ENCODE measurements at places on chromosomes 12 and 14. TPM values are rescaled to one million over a fixed set of nuclear protein-coding genes. Genes with fewer than 3 reads are reported as not detected.

GRCh38 chr12:56877195-56878009 is 56.8 kb downstream of the SDR9C7 start:
- H3K27me3 ChIP-seq = no peaks in the 10 kb centered on the region
- H3K4me3 ChIP-seq = no peak overlapping the region
- H3K27ac ChIP-seq = no peak overlapping the region
- no peaks in the 10 kb centered on the region for H3K4me1 ChIP-seq
- no peak for DNase-seq
- H3K36me3 ChIP-seq = no peaks in the 10 kb centered on the region

- H3K27me3 ChIP-seq = peaks cover 7% of the 10 kb centered on the region
- H3K36me3 ChIP-seq = no peaks in the 10 kb centered on the region
- H3K27ac ChIP-seq = no peak overlapping the region
- H3K4me1 ChIP-seq = no peaks in the 10 kb centered on the region
- DNase-seq = no peak
These were observed 1.7 kb downstream of the PLEK2 start for GRCh38 chr14:67410313-67410712.

GRCh38 chr14:54306806-54307205 is 90.0 kb upstream of the CDKN3 start:
- no peak overlapping the region for H3K4me3 ChIP-seq
- no peaks in the 10 kb centered on the region for H3K27me3 ChIP-seq
- H3K4me1 ChIP-seq = no peaks in the 10 kb centered on the region
- no peaks in the 10 kb centered on the region for H3K36me3 ChIP-seq

- H3K4me1 ChIP-seq = no peaks in the 10 kb centered on the region
- H3K4me3 ChIP-seq = no peak overlapping the region
- no peak for DNase-seq
- H3K27me3 ChIP-seq = no peaks in the 10 kb centered on the region
- no peaks in the 10 kb centered on the region for H3K36me3 ChIP-seq
These were observed 33.7 kb downstream of the FGFR1OP2 start for GRCh38 chr12:26971963-26972362.

DNA sequence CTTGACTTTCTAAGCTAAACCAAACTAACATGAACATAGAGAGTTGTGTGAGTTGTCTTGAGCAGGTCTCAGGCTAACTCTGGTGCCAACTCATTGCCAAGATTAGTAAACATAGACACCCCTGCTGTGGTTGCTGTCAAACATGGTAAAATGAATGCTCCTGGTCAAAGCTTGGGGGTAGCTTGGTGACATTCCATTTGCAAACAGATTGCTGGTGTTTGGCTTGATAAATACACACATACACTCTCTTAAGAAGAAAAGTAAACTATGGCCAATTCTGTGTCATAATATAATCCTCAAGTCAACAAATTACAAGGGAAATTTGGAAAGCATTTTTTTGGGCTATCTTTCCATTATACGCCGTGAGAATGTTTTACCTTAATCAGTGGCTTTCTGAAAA is 386.4 kb upstream of the PDE3A start:
- no peak overlapping the region for H3K4me3 ChIP-seq
- H3K27me3 ChIP-seq = no peaks in the 10 kb centered on the region
- no peaks in the 10 kb centered on the region for H3K4me1 ChIP-seq
- no peak overlapping the region for H3K27ac ChIP-seq

NANOG gene
- not detected for total RNA-seq

- no peaks in the 10 kb centered on the region for H3K4me1 ChIP-seq
- no peak overlapping the region for H3K27ac ChIP-seq
- no peak overlapping the region for H3K4me3 ChIP-seq
- no peaks in the 10 kb centered on the region for H3K36me3 ChIP-seq
- H3K27me3 ChIP-seq = no peaks in the 10 kb centered on the region
These were observed 1193.7 kb downstream of the GALC start for GRCh38 chr14:86799244-86799647.

DNA sequence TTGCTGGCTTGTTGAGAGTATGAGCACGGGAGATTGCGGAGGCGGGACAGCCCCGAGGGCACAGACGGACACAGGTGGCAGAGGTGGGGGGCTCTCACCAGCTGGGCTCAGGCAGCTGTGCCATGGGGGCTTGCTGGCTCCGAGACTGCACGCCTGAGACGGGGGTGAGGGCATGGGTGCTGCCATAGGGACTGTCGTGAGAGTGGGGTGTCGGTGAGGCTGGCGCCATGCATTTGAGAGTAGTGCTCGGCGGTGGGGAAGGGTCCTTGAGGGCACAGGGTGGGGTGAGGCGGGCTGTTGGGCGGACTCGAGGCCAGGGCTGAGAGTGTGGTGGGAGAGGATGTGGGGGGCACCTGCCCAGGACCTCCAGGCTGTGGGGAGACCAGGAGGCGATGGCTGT is 40.7 kb upstream of the TEX22 start:
- no peak overlapping the region for H3K27ac ChIP-seq
- no peaks in the 10 kb centered on the region for H3K27me3 ChIP-seq
- no peaks in the 10 kb centered on the region for H3K36me3 ChIP-seq
- no peak for DNase-seq
- H3K4me3 ChIP-seq = no peak overlapping the region

DNA sequence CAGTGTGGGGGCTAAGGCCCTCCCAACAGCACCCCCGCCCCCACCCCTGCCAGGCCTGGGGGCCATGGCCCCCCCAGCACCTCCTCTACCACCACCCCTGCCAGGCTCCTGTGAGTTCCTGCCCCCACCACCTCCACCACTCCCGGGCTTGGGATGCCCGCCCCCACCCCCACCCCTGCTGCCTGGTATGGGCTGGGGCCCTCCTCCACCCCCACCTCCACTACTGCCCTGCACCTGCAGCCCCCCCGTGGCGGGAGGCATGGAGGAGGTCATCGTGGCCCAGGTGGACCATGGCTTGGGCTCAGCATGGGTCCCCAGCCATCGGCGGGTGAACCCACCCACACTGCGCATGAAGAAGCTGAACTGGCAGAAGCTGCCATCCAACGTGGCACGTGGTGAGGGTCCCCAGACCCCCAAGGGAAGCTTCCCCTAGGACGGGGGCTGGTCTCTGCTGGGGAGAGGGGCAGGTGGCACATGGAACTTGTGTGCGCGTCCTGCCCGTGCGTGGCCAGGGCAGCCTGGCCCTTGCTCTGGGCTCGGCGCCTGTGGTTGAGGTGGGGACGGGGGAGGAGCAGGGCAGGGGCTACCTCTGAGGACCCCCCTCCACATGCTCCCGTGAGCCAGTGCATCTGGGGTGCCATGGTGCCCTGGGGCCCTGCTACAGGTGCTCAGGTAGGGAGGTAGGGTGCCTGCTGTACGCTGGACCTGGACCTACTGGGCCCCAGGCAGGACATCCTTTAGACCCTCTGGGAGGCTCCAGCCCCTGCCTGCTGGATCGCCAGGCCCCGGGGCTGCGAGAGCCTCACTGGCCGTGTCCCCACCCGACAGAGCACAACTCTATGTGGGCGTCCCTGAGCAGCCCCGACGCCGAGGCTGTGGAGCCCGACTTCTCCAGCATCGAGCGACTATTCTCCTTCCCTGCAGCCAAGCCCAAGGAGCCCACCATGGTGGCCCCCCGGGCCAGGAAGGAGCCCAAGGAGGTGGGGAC is 16.1 kb upstream of the ADSS1 start:
- no peak overlapping the region for H3K4me3 ChIP-seq
- H3K27me3 ChIP-seq = no peaks in the 10 kb centered on the region
- no peaks in the 10 kb centered on the region for H3K36me3 ChIP-seq

DNA sequence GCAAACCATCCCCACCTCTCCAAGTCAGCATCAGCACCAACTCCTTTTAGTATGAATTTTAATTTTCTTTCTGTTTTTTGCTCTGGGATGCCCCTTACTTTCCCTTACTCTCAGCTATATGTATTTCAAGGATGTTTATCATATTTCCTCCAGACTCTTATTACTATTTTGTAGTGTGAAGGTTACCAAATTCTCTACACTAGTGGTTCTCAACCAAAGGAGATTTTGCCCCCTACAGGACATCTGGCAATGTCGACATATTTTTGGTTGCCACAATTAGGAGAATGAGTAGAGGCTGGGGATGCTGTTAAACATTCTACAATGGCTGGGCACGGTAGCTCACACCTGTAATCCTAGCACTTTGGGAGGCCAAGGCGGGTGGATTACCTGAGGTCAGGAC is 29.1 kb upstream of the SOS2 start:
- no peaks in the 10 kb centered on the region for H3K4me1 ChIP-seq
- H3K4me3 ChIP-seq = no peak overlapping the region
- no peak overlapping the region for H3K27ac ChIP-seq

MANSC4 gene
- total RNA-seq = 0.12 TPM

DNA sequence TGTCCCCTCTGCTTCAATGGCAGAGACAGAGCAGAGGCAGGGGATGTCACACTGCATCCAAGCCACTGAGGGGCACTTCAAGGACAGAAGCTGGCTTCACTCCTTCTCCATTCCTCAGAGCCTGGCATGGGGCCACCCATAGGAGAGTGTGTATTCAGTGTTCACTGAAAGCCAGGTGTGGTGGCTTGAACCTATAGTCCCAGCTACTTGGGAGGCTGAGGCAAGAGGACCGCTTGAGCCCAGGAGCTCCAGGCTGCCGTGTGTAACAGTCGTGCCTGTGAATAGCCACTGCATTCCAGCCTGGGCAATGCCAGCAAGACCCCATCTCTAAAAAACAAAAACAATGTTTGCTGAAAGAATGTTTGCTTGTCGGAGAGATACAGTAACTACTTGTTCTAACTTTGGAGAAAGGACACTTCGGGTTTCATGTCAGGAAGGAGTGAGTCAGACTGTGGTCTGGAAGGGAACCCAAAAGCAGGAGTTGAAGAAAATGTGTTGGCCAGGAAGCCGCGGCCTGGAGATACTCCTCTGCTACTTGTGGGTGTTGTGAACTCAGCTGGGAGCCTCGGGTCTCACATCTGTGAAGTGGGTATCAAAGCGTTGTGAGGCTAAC is 43.4 kb downstream of the ELK3 start:
- no peaks in the 10 kb centered on the region for H3K36me3 ChIP-seq
- no peak for DNase-seq
- no peak overlapping the region for H3K4me3 ChIP-seq
- H3K4me1 ChIP-seq = no peaks in the 10 kb centered on the region

DNA sequence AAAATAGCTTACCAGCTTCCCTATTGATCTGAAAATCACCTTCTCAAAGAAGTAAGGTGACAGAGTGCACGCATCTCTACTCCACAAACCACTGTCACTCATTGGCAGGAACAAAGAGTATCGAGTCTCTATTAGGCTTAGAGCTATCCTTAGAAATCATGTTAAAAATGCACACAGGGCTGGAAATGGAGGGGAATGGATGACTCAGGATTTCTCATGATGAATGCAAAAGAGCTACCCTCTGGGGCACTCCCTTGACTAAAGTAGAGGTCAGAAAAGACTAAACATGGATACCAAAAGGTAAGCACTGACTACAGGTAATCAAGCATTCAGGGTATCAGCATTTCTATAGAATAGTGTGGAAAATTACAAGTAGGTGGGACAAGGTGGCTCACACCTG is 96.1 kb upstream of the ANO4 start:
- no peak overlapping the region for H3K4me3 ChIP-seq
- no peak overlapping the region for H3K27ac ChIP-seq
- H3K36me3 ChIP-seq = no peaks in the 10 kb centered on the region
- no peaks in the 10 kb centered on the region for H3K27me3 ChIP-seq

GRCh38 chr12:65672441-65672840 is 151.8 kb upstream of the HMGA2 start:
- no peak for DNase-seq
- H3K27ac ChIP-seq = no peak overlapping the region
- peaks cover 13% of the 10 kb centered on the region for H3K4me1 ChIP-seq
- H3K27me3 ChIP-seq = no peaks in the 10 kb centered on the region

GRCh38 chr14:91223028-91223783 is 21.3 kb downstream of the GPR68 start:
- no peaks in the 10 kb centered on the region for H3K36me3 ChIP-seq
- H3K4me3 ChIP-seq = no peak overlapping the region
- H3K4me1 ChIP-seq = no peaks in the 10 kb centered on the region
- no peak overlapping the region for H3K27ac ChIP-seq
- no peak for DNase-seq
- no peaks in the 10 kb centered on the region for H3K27me3 ChIP-seq

DNA sequence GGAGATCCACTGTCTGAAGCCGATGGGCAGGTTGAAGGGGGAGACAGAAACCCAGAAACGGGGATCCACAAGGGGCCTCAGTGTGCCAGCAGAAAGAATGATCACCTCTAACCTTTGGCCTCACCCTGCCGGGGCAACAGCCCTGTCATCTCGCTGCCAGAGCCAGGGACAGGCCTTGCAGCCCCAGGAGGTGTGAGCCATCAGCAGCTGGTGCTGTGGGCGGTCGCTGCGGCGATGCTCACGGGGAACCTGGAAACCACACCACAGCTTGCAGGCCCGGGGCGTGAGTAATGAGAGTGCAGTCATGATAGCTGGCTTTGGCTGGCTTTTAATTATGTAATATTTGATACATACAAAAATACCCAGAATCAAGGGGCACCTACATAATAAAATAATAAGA is 4.7 kb upstream of the TTC7B start:
- no peaks in the 10 kb centered on the region for H3K36me3 ChIP-seq
- H3K4me3 ChIP-seq = no peak overlapping the region
- no peak overlapping the region for H3K27ac ChIP-seq
- H3K4me1 ChIP-seq = no peaks in the 10 kb centered on the region
- peaks cover 9% of the 10 kb centered on the region for H3K27me3 ChIP-seq

SIX4 gene
- total RNA-seq = 28.8 TPM

GRCh38 chr12:27572486-27573255 is 48.7 kb downstream of the PPFIBP1 start:
- no peak overlapping the region for H3K4me3 ChIP-seq
- H3K27me3 ChIP-seq = no peaks in the 10 kb centered on the region
- DNase-seq = no peak
- no peaks in the 10 kb centered on the region for H3K4me1 ChIP-seq
- no peaks in the 10 kb centered on the region for H3K36me3 ChIP-seq

GRCh38 chr14:39113685-39114072 is 444 bp upstream of the GEMIN2 start:
- peak overlapping the region; percentile 71 for H3K4me3 ChIP-seq
- H3K4me1 ChIP-seq = peaks cover 8% of the 10 kb centered on the region
- H3K27ac ChIP-seq = no peak overlapping the region
- no peaks in the 10 kb centered on the region for H3K27me3 ChIP-seq

DNA sequence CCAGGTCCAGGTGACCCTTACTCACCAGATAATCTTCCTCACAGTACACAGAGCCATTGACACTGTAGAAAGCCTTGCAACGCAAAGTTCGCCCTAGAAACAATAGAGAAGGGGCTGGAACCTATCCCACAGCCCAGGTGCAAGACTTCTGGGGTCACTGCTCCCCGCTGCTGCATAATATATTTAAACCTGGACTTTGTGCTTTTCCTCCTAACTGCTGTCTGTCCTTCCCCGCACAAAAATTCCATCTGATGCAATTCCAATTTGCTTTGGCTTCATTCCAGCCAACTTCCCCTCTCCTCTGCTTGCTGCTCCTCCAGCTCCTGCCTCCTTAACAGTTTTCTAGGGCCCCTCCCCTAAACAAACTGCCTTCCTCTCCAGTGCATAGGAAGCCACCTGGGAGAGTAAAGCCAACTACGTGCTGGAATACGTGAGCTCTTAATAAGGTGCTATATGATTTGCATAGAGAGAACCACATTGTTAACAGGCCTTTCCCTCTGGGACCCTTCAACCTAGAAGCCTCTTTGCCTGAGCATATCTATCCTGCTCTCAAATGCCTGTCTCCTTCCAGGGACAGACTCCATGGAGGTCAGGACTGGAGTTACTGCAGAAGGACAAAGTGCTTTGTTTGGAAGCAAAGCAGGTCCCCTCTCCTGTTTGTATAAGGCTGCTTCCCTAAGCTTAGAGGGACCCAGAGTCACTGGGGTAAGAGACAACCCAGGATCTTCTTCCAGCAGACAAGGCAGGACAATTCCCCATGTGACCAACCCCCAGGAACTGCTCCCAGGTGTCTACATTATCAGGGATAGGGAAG is 5.5 kb downstream of the AJUBA start:
- H3K36me3 ChIP-seq = peaks cover 12% of the 10 kb centered on the region
- H3K4me3 ChIP-seq = peak overlapping the region; percentile 31
- H3K4me1 ChIP-seq = peaks cover 51% of the 10 kb centered on the region
- DNase-seq = no peak

All from neural progenitor cell (in vitro differentiated cells).